Stimulated activated CD4-positive, alpha-beta T cell treated with anti-CD3 and anti-CD28 coated beads, Interleukin-4, amount 100 ng/mL, for 1 hour (primary cell): ENCODE measurements at places on chromosomes 7 and 10.
A peak's percentile ranks its signal among the peaks of the same experiment; 100 is the strongest.

DNA sequence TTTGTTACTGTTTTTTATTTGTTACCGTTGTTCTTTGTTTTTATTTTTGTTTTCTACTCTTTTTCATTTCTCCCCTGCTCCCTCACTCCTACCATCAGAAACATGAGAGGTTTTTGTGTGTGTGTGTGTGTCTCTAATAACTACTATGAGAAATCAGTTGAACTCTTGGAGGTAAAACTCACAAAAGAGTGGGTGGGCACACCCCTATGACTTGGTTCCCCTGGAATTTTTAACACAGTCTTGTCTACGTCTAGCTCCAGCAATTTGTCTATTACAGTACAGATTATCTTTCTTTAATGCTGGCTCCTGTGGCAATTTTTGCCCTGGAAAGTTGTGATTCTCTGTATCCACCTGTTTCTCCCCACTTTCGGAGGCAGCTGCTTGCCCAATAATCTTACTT lies 56.2 kb downstream of the AOAH start:
- DNase-seq: no peak

GRCh38 chr10:95792874-95793285 lies 36.9 kb downstream of the ENTPD1 start:
- no peak for DNase-seq

- DNase-seq: no peak
Measured at GRCh38 chr7:15985587-15986384, 299.3 kb upstream of the MEOX2 start.

- DNase-seq: no peak
Measured at GRCh38 chr10:104492329-104492940, 138.8 kb downstream of the CFAP58 start.

GRCh38 chr7:4461531-4461930 lies 220.6 kb upstream of the FOXK1 start:
- no peak for DNase-seq

DNA sequence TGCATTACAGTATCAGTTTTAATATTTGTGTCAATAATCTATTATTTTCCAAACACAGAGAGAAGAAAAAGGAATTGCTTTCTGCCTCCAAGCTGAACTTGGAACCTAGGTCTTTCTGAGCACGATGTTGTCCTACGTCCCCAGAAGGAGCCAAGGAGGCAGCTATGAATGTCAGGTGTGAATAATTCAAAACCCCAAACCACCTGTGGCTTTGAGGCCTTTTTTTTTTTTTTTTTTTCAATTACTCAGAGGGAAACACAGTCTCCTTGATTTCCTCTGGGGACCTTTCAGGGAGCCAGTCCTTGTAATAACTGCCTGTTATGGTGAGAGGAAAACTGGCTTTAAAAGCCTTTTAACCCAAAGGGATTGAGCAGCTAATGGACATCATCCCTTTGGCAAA lies 8.3 kb downstream of the GPR85 start:
- DNase-seq: no peak

DNA sequence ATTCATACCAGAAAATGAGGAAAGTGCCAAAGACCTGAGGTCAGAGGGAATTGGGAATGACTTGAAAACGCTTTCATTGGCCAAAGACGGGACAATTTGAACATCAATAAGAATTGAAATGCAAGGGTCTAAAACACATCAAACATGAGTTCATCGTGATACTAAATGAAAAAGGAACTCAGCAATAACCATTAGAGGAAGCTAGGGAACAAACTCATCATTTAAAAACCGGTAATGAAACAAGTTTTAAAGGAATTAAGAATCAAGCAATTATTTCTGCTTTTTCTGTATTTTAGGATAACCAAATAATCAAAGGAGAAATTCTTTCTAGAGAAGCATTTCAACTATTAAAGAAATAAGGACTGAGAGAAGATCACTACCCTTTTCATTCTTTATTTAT lies 303.1 kb downstream of the ARHGAP12 start:
- no peak for DNase-seq

DNA sequence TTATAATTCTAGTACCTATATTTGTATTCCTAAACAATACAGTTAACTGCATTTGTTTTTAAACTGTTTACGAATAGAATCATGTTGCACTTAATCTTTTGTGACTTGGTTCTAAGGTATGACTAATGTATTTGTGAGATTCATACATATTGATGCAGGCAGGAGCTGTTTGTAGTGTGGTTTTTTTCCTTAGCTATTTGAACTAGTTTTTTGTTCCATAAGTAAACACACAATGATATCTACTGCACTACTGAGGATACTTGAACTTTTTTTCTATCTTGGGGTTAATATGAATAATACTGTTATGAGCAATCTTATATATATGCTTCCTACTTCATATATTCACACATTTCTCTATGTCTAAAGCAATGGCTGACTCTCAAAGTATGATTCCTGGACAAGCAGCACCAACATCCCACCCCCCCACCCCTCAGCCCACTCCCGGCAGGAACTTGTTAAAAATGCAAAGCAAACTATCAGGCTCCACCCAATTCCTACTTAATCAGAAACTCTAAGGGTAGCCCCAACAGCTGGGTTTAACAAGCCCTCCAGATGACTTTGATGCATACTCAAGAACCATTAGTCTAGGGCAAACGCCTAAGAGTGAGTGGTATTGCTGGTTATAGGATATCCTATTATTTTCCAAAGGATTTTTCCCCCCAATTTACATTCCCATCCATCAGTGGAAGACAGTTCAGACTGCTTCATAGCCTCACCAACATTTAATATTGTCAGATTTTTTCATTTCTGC lies 25.8 kb downstream of the BRAF start:
- no peak for DNase-seq

- no peak for DNase-seq
Measured at GRCh38 chr10:3464760-3465405, 292.3 kb upstream of the PITRM1 start.

- no peak for DNase-seq
Measured at GRCh38 chr7:137847568-137848050, 835 bp upstream of the DGKI start.

DNA sequence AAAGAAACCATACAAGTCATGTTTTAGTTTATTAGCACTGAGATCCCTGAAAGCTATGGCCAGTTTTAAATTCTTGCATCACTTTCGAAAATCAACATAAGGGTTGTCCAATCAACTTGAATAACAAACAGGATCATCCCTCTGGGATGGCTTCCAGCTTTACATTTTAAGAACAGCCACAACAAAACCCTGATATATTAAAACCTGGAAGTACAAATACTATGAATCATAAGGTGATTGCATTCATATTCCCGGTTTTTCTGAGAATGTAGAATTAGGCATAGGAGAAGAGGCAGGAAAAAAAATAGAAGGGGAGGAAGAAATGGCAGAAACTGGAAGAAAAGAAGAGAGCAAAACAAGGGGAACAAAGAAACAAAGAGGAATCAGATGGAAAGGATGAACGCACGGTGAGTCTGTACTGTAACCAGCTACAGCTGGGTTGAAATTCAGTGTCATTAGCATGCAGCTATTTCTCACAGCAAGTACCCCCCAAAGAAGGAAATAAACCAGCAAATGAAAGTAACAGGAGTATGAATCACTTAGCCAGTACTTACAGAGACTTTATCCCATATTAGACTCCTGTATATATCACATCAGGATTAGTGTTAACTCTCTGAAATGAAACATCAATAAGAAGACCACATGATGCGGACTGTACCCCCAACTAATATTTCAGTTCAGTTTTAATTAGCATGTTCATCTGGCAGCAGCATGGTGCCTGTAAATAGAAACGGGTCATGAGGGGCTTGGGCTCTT lies 301.3 kb downstream of the RNLS start:
- DNase-seq: no peak

- DNase-seq: no peak
Measured at GRCh38 chr10:16360001-16360400, 76.8 kb upstream of the PTER start.

GRCh38 chr10:62578301-62578700 lies 204.1 kb downstream of the ZNF365 start:
- DNase-seq: no peak

DNA sequence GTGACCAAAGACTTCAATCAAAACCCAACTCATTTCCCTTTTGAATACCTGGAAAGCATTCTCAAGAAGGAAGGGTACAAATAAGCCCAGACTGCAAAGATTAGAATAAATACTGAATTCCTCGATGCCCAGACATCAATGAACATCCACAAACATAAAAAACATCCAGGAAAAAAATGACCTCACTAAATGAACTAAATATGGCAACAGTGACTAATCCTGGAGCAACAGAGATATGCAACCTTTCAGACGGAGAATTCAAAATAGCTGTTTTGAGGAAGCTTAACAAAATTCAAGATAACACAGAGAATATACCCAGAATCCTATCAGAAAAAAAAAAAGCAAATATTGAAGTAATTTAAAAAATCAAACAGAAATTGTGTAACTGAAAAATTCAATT lies 43.2 kb downstream of the PCLO start:
- no peak for DNase-seq

- no peak for DNase-seq
Measured at GRCh38 chr7:47100817-47101435, 481.0 kb downstream of the TNS3 start.

GRCh38 chr10:69647819-69648218 lies 17.8 kb downstream of the FAM241B start:
- DNase-seq: no peak

DNA sequence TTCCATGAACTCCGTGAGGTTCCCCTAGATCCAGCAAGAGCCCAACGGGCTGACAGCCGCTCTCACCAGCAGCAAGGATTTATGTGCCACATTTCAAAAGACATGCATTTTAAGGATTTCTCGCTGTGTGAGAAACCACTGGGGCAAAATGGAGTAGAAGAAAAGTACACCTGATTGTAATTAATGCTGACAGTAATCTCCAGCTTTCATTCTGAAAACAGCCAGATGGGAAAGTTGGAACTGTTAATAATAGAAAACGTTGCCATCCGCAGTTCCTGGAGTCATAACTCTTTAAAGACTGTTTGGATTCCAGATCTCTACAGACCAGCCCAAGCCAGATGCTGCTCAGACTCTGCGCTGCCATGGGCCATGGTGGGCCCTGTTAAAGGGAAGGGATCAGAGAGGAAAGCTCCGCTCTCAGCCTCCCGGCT lies 216.9 kb upstream of the GLI3 start:
- no peak for DNase-seq

DNA sequence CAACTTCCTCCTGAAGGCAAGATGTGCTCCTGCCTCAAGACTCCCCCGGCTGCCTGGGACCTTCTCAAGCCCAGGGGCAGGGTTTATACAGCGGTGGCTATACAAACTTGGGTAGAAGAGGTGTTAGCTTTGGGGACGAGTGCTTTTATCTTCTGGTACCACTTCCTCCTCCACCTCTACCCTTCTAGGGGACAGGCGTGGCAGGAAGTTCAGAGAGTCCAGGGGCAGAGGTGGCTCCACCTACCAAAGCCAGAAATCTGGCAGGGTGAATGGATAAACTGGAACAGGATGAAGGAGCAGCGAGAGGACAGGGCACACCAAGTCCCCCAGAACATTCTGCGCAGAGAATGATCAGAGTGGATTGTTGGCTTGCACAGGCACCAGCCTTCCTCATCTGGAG lies 24.0 kb upstream of the TM9SF3 start:
- DNase-seq: no peak

- DNase-seq: no peak
Measured at GRCh38 chr10:28559618-28560017, 26.7 kb downstream of the WAC start.

GRCh38 chr10:790821-791551 lies 101.5 kb upstream of the DIP2C start:
- DNase-seq: no peak

DNA sequence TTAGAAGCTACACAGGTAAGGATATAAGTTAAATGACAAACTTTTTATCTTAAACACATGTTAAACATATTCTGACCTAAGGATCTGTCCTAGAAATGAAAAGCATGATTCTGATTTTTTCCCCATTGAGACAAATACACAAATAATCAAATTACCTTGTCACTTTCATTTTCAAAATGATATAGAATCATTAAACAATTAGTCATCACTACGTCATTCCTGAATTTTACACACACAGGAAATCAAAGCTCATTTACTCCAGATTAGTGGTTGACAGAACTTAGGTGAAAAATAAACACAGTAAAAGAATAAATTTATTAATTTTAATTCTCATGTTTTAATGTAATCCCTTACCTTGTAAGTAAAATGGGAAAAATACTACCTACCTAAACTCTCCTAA lies 89.0 kb downstream of the AASS start:
- no peak for DNase-seq

DNA sequence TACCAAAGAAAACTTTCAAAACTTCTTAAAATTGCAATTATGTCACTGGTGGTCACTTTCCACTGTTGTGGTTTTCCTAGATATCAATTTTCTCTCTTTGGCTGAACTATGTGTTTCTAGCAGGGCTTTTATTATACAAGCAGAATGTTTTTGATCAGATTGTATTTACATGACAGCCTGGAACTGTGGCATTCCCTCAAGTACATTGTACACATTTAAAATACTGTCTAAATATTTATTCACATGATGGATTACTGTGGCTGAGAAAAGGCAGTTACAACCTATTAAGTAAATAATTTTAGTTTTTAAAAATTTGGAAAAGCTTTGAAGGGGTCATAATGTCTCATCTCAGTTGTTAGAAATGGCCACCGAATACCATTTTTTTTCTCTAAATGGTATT lies 231.9 kb upstream of the PPP1R3A start:
- DNase-seq: no peak

DNA sequence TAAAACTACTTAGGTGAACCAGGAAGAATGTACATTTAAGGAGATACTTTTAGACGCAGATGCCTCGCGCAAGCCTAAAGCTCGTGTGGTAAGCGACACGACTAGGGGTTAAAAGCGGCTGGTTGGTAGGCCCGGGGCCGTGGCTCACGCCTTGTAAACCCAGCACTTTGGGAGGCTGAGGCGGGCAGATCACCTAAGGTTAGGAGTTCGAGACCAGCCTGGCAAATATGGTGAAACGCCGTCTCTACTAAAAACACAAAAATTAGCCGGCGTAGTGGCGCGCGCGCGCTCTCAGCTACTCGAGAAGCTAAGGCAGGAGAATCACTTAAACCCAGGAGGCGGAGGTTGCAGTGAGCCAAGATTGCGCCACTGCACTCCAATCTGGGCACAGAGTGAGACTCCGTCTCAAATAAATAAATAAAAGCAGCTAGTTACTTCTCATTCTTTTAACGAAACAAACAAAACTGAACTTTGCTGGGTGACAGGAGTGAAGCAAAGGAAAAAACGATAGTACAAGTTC lies 879 bp downstream of the NUDT5 start:
- DNase-seq: peak; percentile 28

DNA sequence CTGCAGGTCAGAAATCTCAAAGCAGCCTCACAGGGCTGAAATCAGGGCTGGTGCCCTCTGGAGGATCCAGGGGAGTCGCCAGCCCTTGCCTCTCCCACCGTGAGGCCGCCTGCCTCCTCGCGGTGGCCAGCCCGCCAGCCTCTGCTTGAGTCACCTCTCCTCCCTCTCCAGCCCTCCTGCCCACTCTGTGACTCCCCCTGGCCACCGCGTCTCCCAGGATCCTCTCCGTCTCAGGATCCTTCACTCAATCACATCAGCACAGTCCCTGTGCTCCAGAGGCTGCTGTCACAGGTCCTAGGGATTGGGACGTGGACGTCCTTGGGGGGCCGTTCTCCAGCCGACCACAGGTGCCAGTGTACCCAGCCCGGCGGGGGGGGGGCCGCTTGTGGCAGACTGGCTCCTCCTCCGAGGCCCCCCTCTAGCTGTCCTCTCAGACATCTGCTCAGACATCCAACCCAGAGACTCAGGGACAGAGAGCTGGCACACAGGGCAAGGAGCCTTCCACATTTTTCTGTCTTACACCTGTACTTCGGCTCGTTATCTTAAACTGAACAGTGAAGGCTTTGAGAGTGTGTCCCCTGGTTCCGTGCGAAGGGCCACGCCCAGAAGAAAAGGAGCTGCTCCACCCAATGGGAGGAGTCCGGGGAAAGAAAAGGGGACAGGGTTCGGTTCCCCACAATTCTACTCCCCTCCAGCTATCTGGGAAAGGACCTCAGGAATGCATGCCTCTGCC lies 9.4 kb upstream of the PPP2R2D start:
- no peak for DNase-seq
